Astrocyte (in vitro differentiated cells and primary cell): ENCODE measurements at places on chromosomes 4 and X. TPM values are rescaled to one million over a fixed set of nuclear protein-coding genes. Genes with fewer than 3 reads are reported as not detected.

SYTL4 gene
- 3.3 and 4.1 TPM in 2 replicates for total RNA-seq

NDST4 gene
- not detected in 2 replicates for total RNA-seq

USP27X gene
- 2.7 and 3.1 TPM in 2 replicates for total RNA-seq

NLGN3 gene
- total RNA-seq: 0.84 and 0.93 TPM in 2 replicates

WNK3 gene
- 6.2 and 8.4 TPM in 2 replicates for total RNA-seq

SSX4B gene
- total RNA-seq: not detected in 2 replicates

SLC2A9 gene
- 0.54 and 0.62 TPM in 2 replicates for total RNA-seq

KLHL4 gene
- 16.4 and 19.8 TPM in 2 replicates for total RNA-seq

MAGEB3 gene
- total RNA-seq: not detected in 2 replicates

- no peak for DNase-seq
Observed at GRCh38 chrX:39883666-39884065, 214.1 kb downstream of the BCOR start.

GRCh38 chr4:181793096-181793495, 450.1 kb upstream of the TENM3 start:
- DNase-seq: no peak

DNA sequence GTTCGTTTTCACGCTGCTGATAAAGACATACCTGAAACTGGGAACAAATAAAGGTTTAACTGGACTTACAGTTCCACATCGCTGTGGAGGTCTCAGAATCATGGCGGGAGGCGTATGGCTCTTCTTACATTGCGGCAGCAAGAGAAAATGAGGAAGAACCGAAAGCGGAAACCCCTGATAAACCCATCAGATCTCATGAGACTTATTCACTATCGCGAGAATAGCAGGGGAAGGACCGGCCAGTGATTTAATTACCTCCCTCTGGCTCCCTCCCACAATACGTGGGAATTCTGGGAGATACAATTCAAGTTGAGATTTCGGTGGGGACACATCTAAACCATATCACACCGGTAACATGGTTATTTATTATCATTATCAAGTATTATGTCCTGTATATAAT, 2204.5 kb downstream of the ARAP2 start:
- no peak for DNase-seq

DNA sequence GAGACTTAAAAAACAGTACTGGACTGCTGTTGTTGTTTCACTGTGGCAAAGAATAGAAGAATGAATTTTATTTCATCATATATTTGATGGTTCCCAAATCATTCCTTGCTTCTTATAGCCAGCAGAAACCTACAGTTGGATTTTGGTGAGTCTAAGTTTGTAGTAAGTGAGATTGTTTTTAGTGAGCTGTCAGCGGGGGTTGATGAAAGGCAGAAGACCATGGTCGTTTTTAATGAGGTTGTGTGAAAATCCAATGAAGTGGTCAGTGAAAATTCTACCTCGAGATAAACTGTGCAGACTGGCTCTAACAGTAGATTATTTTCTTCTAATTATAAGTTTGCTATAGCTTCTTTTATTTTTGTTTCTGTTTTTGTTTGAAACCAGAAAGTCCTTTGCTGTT, 36.2 kb downstream of the ANAPC4 start:
- no peak for DNase-seq

DNA sequence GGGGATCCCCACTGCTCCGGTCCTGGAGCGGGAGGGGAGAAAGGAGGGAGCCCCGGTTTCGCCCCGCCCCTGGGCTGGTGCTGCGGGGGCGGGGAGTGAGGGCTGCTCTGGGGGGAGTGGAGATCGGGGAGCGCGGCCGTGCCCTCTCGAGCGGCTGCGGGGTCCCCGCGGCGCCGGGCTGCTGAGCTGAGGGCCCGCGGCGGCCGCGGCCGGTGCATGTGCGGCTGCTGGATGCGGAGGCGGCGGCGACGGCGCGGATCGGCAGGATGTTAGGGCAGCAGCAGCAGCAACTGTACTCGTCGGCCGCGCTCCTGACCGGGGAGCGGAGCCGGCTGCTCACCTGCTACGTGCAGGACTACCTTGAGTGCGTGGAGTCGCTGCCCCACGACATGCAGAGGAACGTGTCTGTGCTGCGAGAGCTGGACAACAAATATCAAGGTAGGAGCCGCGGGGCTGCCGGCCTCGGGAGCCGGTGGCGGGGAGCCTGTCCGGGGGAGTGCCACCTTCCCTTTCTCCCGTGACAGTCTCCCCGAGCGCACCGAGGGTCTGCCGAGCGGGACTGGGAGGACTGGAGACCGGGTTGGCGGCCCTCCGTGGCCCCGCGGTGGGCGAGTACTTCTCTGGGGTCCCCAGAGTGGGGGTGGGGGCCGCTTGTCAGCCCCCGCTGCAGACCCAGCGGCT, at the start of gene ING2:
TSS of gene ING2 (plus strand) at position 129 of the 681 bp plus-strand sequence. CDS start at position 267, 138 bp downstream.
- DNase-seq: peak; percentile 11

GRCh38 chr4:780716-781492, 45.0 kb downstream of the CPLX1 start:
- DNase-seq: no peak

GRCh38 chr4:128709268-128709667, 100.2 kb upstream of the JADE1 start:
- DNase-seq: no peak

DNA sequence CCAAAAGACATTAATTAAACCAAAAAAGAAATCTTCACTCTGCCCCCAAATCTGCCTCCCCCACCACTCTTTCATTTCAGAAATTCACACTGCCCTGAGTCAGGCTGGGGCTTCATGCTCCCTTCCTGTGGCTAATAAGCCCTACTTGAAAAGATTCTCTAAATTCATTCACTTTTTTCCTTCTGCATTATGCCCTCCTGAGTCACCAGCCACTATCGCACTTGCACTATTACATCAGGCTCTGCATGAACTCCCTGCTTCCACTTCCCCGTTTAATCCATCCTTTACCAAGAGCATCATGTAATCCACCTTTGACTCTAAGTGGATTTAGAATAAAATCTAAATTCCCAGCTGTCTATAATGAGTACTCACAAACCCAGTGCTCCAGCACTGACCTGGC, 295.4 kb upstream of the KLF3 start:
- peak; percentile 93 for DNase-seq

- DNase-seq: no peak
Observed at GRCh38 chr4:108109997-108110416, 58.7 kb downstream of the LEF1 start.

- no peak for DNase-seq
Observed at GRCh38 chrX:39144956-39145355, 343.7 kb downstream of the MID1IP1 start.

GRCh38 chr4:175560604-175561003, 251.5 kb downstream of the GPM6A start:
- peak; percentile 26 for DNase-seq

- peak; percentile 28 for DNase-seq
Observed at GRCh38 chrX:18654875-18655836, 16.8 kb downstream of the RS1 start.

- DNase-seq: peak; percentile 54
Observed at GRCh38 chr4:55385201-55385649, 10.5 kb upstream of the TMEM165 start.
